ENCODE measurements at places on chromosomes 5 and 9.

GRCh38 chr5:27682600-27682999, 644.2 kb upstream of the CDH9 start:
- DNase-seq: no peak

DNA sequence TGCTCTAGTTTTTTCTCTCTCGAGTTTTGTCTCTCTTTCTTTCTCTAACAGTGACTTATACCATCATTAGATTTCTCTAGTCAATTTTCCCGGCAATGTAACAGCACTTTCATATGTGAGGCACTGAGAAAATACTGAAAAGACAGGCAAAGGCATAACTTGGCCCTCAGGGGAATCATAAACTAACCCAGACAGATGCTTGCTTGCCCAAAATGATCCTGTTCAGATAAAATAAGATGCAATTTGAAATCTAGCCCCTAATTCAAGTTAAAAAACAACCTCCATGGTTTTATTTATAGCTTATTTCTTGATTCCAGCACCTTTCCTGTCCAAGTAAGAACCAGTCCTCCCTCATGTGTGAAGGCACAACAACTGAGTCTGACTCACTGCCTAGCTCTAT, 294.6 kb downstream of the GAS1 start:
- no peak for DNase-seq

- no peak for DNase-seq
These were observed 317.4 kb downstream of the KDM4C start for GRCh38 chr9:7075154-7075553.

- DNase-seq: no peak
These were observed 1542.2 kb upstream of the CDH9 start for GRCh38 chr5:28580616-28581015.

GRCh38 chr5:150126199-150126920, 29.3 kb downstream of the PDGFRB start:
- no peak for DNase-seq
